GM06990 (cell line): ENCODE measurements at places on chromosomes 2 and 18.

GRCh38 chr18:78798402-78799175 is 181.0 kb upstream of the SALL3 start:
- DNase-seq: no peak

DNA sequence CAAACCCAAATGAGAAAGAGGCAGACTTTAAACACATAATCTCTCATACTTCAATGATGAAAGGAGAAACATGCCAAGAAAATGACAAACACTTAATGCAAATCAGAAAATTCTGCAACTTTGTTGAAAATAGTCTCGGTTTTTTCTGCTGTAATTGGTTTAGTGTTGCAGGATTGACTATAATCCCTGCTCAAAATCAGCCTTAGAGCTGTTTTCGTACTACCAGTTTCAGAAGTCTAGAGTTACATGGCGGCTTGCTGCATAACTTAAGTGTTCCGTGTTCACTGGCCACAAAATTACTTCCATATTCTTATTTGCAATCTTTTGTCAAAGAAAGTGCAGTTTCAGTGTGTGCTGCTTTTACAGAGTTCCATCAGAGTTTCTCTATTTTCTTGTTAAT is 48.9 kb upstream of the ITGAV start:
- DNase-seq: no peak

DNA sequence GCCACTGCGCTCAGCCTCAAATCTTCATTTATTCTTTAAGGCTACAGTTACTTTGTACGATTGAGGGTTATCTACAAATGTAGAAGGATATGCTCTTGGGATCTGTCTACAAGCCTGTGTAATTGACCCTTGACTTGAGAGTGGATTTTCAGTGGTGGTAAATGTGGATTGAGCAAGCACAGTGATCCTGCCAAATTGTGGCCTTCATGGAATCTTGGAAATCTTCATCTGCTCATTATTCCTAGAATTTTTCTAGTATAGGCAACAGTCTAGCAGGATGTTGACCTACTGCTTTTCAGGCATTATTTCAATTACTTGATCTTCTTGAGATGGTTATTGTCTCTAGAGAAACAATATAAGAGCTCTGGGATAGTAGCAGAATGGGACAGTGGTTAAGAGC is 226.1 kb upstream of the REV1 start:
- DNase-seq: no peak

- DNase-seq: no peak
Observed at GRCh38 chr2:20999906-21000645, 43.8 kb downstream of the APOB start.

- no peak for DNase-seq
Observed at GRCh38 chr2:20670315-20671035, 3.5 kb downstream of the GDF7 start.

- DNase-seq: no peak
Observed at GRCh38 chr2:73260338-73260984, 23.8 kb downstream of the FBXO41 start.

- no peak for DNase-seq
Observed at GRCh38 chr2:167177196-167177595, 288.9 kb downstream of the XIRP2 start.

GRCh38 chr2:174112073-174112472 is 136.3 kb downstream of the OLA1 start:
- DNase-seq: no peak

DNA sequence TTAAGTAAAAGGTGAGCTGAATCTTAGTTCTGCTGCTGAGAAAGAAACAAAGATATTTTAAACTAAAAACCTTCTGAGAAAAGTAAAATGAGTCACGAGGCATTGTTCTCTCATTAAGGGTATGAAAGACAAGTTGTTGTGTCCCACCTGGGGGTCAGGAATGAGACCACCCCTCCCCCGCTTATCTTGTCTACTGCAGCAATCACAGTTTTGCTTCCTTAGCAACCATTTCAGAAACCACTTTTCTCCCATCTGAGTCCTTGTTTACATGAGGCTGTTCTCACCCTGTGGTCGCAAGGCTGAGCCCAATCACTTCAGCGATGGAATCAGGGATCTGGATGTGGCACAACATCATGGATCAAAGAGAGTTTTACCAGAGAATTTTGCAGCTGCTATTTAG is 377.6 kb upstream of the NETO1 start:
- DNase-seq: no peak

GRCh38 chr2:154462634-154463033 is 235.9 kb upstream of the KCNJ3 start:
- no peak for DNase-seq

- no peak for DNase-seq
Observed at GRCh38 chr2:145067549-145068030, 547.7 kb upstream of the ZEB2 start.

- no peak for DNase-seq
Observed at GRCh38 chr2:187118331-187119099, 269.5 kb upstream of the ZSWIM2 start.

DNA sequence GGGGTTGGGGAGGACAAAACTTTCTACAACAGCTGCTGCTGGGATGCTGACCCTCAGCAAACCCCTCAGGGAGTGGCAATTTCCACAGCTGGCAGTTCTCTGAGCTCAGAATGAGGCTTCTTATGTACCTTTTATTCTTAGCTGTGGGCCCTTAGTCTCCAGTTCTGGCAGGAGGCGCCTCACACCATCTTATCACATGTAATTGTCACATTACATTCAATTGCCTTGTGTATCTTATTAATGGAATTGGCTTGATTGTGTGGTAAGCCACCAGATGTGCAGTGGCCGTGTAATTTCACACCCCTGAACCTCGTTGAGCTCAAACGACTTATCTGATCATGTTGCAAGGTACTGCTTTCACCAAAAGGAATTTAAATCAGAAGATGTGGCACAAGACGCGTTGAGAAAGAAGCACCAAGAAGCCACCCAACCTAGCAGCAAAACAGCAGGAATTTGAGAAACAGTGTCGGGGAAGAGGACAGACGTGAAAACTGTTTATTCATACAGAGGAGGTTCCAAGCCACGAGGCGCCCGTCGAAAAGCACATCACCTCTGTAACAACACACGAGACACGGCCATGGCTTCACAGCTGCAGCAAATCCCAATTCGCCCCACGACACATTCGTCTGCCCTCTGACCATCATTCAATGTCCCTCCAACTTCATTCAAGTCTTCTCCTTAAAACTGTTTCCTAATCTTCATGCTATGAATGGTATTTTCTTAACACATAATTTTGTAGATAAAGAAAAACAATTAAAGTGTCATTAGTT is 53.6 kb upstream of the LPIN2 start:
- DNase-seq: no peak
